ENCODE measurements at places on chromosomes 13 and 19.

GRCh38 chr13:113928685-113929627 is 44.9 kb downstream of the C13orf46 start:
- DNase-seq: no peak

DNA sequence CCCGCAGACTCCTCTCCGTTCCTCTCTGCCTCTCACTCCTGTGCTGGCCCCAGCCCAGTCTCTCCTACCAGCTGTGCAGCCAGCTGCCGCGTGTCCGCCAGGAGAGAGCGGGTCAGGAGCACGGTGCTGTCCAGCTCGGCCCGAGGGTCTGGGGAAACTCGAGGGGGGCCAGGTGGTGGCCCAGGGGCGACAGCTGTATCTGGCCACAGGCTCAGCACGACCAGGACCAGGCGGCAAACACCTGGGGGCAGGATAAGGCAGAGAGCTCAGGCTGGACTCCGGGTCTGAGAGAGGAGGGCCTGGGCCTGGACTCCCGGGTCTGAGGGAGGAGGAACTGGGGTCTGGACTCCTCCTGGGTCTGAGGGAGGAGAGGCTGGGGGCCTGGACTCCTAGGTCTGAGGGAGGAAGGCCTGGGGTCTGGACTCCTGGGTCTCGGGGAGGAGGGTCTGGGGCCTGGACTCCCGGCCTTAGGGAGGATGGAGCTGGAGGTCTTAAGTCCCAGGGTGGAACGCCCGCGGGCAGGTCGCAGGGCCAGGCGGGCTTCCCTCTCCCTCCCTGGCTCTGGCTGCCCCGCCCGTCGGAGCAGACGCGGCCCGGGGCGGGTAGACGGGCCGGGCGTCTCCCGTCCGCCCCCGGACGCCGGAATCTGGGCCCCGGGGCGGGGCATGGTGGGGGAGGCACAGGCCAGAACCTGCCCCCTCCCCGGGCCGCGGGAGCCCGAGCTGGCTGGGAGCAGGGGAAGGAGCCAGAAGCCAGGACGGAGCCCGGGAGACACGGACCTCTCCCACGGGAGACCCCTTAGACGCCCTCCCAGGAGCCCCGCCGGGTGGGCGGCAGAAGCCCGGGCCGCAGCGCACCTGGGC is 1.3 kb downstream of the IL11 start:
- no peak for DNase-seq

GRCh38 chr13:80498433-80498832 is 157.5 kb upstream of the SPRY2 start:
- DNase-seq: no peak

DNA sequence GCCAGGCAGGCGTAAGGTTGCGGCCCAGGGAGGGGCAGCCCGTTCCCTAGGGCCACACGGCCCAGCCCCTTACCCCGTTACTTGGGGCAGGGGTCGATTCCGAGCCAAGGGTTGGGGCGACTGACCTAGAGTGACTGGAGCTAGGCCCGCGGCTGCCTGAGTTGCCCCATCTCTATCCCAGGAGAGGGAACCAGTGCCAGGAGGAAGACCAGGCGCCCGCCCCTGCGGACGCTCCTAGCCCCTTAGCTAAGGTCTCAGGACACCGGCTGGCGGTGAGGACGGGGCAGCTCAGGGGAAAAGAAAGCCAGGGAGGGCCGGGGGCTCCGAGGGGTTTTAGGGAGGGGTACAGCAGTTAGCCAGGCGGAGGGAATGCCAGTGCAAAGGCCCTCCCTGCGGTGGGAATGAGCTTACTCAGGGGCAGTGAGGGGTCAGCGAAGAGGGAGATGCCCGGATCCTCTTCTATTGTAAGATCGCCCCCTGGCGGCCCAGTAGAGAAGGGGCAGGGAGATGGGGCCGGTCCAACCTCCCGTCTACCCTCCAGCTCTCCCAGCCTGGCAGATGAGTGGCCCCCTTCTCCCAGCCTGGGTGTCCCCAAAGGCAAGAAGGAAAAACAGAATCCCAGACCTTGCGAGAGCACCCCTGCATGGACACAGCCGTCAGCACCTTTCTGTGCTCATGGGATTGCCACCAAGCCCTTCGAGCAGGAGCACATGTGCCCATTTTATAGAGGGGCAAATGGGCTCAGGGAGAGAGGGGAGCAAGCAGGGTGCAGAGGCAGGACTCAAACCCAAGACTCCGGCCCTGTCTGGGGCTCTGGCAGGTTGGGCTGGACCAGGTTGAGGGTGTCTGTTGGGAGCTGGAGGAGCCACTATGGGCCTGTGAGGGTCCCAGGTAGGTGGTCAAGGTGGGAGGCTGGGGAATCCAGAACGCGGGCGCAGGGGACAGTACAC is 16.3 kb downstream of the CILP2 start:
- DNase-seq: peak; percentile 49

DNA sequence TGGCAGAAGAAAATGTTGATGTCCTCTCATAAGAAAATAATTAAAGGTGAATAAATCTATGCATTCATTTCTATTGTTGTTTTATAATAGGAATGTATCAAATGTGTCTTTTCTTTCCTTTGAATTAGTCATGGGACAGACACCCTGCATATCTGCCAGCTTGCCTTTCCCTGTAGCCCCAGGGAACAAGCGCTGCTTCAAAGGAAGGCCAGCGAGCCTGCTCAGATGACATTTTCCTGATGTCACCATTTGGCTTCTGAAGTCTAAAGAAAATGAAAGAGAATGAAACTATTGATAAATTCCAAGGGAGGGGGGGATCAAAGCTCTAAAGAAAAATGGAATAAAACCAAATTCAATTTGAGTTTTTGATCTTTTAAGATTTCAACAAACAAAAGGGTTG is 574.8 kb downstream of the IRS2 start:
- no peak for DNase-seq

GRCh38 chr13:22106058-22106457 is 435.2 kb downstream of the FGF9 start:
- DNase-seq: no peak

GRCh38 chr13:32894589-32895001 is 121.6 kb upstream of the KL start:
- DNase-seq: no peak

GRCh38 chr19:46031781-46032596 is 8.8 kb downstream of the IGFL4 start:
- no peak for DNase-seq

DNA sequence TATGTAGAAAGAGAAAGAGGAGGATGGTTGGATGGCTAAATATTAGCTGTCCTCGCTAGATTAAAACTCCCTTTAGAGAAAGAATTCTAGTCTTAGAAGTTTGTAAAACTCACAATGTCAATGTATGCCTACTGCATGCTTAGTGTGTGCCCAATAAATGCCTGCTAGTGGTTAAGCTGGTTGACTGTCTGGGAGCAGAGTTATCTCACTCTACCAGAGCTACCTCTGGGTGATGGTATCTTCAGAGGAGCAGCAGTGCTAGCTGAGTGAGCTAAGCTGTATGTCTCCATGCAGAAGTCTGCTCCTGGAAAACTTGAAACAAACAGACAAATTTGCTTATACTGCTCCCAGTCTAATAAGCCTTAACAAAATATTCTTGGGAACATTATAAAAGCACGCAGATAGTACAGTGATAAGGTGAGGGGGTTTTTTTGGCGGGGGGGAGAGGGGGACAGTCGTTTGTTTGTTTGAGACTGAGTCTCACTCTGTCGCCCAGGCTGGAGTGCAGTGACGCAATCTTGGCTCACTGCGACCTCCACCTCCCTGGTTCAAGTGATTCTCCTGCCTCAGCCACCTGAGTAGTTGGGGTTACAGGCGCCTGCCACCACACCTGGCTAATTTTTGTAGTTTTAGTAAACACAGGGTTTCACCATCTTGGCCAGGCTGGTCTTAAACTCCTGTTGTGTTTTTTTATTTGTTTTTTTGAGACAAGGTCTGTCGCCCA is 202.8 kb upstream of the TSC22D1 start:
- DNase-seq: no peak

GRCh38 chr13:45370922-45371406 is 30.0 kb upstream of the TPT1 start:
- peak; percentile 37 for DNase-seq

- DNase-seq: no peak
Measured at GRCh38 chr19:12749938-12750521, 1.6 kb upstream of the BEST2 start.

- DNase-seq: peak; percentile 52
Measured at GRCh38 chr13:42048684-42049453, 421 bp downstream of the DGKH start.

- DNase-seq: no peak
Measured at GRCh38 chr13:83876546-83876945, 5.7 kb downstream of the SLITRK1 start.

DNA sequence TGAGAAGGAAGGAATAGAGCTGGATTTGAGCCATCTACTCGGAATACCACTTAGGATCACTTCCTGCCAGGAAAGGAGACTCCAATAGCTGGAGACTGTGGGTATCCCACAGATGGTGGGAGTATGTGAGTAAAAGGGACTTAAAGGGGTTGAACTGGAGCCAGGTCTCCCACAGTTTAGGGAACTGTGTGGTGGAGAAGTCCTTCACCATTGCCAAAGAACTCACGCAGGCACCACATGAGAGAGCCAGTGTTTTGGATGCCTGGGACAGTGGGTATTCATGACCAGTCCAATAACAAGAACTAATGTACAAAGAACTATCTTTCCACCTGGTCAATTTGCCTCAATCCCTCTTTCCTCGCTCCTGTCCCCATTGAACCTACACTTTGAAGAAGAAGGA is 24.4 kb upstream of the MYCBP2 start:
- no peak for DNase-seq

DNA sequence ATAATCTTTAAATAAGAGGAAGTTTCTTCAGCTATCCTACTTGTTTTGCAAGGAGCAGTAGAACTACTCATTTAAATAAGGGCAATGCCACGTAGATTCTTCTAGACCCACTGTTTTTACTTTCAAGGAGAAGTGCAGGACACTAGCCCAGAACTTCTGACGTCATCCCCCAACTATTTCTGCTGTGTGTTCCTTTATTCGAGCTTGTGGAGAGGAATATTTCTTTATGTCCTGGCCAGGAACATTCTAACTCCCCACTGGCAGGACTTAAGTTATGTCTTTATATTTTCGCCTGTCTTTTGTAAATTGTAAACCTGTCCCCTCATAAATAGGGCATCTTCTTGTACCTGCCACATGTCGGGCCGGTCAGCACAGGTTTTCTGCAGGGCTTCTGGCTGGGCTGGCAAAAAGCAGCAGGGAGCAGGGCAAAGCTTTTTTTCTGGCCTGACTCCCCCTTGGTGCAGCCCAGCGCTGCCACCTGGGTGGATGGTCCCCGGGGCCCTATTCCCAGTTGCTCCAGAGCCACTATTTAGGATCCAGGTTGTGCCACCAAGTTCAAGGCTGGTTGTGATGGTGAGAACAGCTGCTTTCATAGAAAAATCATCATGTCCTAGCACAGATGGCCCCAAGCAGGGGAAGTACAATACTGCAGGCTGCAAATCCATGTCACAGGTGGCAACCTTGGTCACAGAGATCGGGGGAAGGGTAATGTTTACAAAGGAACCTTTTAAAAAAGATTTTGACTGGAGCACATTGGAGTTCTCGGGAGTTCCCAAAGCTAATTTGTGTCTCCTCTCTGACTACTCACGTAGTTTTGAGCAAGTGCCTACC is 1.8 kb downstream of the MBNL2 start:
- peak; percentile 36 for DNase-seq

GRCh38 chr13:31920727-31921100 is 110.9 kb upstream of the FRY start:
- no peak for DNase-seq

DNA sequence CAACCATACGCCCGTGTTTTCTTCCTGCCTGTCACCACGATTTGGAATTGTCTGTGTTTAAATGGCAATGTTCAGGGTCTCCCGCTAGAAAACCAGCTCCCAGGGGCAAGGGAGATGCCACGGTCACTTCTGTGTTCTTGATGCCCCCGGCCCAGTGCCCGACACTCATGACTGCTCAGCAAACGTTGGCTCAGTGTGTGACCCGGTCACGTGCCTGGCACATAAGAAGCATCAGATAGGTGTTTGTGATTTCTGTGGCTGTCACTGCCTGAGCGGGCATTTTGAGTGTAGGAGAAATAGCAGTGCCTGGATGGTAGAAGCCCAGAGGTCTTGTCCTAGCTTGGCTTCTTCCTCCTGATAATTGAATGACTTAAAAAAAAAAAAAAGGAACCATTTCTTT is 15.5 kb downstream of the HDGFL2 start:
- no peak for DNase-seq

- DNase-seq: no peak
Measured at GRCh38 chr13:37775871-37776270, 93.7 kb downstream of the TRPC4 start.

- DNase-seq: no peak
Measured at GRCh38 chr19:38710928-38711725, 33.1 kb downstream of the CAPN12 start.

GRCh38 chr13:110500341-110500740 is 61.2 kb downstream of the RAB20 start:
- no peak for DNase-seq

DNA sequence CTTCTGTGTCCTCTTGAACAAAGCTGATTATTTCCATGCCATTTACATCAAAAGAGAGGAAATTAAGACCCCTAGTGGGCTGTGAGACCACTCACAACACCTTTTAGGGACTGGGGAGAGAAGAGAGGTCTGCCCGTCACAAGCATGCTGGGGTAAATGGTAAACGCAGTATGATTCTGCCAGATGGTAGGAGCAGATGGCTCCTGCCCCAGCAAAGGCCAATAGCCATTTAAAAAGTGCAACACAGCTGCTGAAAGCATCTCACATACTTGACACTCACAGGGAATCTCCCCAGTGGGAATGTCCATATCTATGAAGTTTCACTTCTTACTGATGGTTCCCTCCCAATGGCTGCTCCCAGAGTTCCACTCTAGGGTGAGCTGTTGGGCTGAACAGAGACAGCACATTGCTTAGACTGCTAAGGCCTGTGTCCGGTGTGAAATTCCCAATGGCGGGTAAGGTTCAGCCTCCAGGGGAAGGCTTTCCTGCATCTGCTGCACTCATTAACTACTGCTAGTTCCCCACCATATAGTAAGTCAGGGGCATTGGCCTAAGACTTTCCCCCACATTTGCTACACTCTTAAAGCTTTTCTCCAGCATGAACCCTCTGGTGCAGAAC is 7.4 kb downstream of the ZNF671 start:
- no peak for DNase-seq

- no peak for DNase-seq
Measured at GRCh38 chr13:92172191-92172590, 773.8 kb downstream of the GPC5 start.

GRCh38 chr19:18663940-18664530 is 19.4 kb upstream of the CRTC1 start:
- peak; percentile 20 for DNase-seq

- no peak for DNase-seq
Measured at GRCh38 chr13:25733696-25734435, 317.9 kb downstream of the SHISA2 start.

DNA sequence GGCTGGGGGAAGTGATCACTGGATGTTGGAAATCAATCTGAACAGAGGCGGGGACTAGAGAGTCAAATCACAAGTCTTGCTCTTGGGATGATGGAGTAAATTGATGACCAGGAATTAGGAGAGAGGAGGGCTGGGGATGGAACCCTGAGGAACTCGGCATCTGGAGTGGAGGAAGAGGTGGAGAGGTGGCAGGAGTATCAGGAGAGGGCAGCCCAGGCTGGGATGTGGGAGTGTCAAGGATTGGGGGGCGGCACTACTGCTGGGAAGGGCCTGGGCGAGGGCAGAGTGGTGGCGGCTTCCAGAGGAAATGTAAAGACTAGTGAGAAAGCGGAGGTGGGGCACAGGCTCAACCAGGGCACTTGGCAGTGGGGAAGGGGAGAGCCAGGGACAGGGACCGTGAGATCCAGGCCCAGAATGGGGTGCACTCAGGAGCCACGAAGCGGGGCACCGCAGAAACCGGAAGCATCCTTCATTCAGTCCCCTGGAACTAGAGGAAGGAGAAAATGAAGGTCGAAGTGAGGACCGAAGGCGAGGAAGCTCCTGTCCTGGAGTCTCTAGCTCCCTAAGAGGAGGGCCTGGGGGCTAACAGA is 81.2 kb upstream of the GPR183 start:
- no peak for DNase-seq
